Activated T-cell treated with anti-CD3 and anti-CD28 coated beads, Interleukin-2, amount 50 U/mL, for 72 hours (primary cell): ENCODE measurements at places on chromosomes 3 and 15. TPM values are rescaled to one million over a fixed set of nuclear protein-coding genes. Genes with fewer than 3 reads are reported as not detected.

- peaks cover 3% of the 10 kb centered on the region for H3K36me3 ChIP-seq
- H3K27me3 ChIP-seq: no peaks in the 10 kb centered on the region
- DNase-seq: no peak
- no peak overlapping the region for H3K27ac ChIP-seq
Observed at GRCh38 chr3:24810881-24811280, 316.2 kb upstream of the THRB start.

DNA sequence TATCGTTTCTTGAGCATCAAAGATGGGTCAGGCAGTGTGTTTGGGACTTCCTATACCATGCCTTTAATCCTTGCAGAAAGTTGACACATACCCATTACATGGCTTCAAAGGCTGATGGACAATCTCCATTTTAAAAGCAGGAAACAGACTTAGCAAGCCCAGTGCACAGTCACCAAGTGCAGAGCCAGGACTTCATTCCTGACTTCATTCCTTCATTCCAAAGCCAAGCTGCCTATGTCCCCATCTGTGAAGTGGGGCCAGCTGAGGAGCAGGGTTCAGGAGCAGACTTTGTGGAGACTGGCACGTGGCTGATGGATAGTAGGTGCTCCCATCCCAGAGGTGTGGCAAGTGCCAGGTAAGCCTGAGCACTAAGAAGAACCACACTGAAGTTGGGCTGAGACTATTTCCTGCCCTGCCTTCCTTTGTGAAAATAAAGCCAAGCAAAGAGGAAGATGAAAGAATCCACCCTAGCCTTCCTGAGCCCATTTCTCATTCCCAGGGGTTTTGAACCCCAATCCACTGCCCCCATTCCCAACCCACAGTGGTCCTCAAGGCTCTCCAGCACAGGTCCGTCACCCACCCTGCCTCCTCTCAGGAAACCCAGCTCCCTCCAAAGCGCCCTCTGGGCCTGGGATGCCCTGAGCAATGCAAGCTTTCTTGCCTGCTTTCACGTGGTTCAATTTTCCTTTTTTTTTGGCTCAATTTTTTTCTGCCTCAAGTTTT lies 1.8 kb downstream of the CX3CR1 start:
- H3K27me3 ChIP-seq: peaks cover 5% of the 10 kb centered on the region
- H3K4me1 ChIP-seq: no peaks in the 10 kb centered on the region
- no peak overlapping the region for H3K4me3 ChIP-seq
- no peak overlapping the region for H3K27ac ChIP-seq
- no peaks in the 10 kb centered on the region for H3K36me3 ChIP-seq

The OR5K2 gene
- total RNA-seq: not detected

The EIF1B gene
- 92.4 TPM for total RNA-seq

The CHL1 gene
- total RNA-seq: not detected

GRCh38 chr15:71775856-71776255 lies 34.5 kb upstream of the NR2E3 start:
- H3K4me1 ChIP-seq: peaks cover 9% of the 10 kb centered on the region
- DNase-seq: no peak
- H3K36me3 ChIP-seq: no peaks in the 10 kb centered on the region

- no peak overlapping the region for H3K27ac ChIP-seq
- DNase-seq: no peak
- H3K27me3 ChIP-seq: peaks cover 39% of the 10 kb centered on the region
Observed at GRCh38 chr3:69378112-69378802, 7.6 kb downstream of the FRMD4B start.

The COL6A6 gene
- total RNA-seq: not detected

DNA sequence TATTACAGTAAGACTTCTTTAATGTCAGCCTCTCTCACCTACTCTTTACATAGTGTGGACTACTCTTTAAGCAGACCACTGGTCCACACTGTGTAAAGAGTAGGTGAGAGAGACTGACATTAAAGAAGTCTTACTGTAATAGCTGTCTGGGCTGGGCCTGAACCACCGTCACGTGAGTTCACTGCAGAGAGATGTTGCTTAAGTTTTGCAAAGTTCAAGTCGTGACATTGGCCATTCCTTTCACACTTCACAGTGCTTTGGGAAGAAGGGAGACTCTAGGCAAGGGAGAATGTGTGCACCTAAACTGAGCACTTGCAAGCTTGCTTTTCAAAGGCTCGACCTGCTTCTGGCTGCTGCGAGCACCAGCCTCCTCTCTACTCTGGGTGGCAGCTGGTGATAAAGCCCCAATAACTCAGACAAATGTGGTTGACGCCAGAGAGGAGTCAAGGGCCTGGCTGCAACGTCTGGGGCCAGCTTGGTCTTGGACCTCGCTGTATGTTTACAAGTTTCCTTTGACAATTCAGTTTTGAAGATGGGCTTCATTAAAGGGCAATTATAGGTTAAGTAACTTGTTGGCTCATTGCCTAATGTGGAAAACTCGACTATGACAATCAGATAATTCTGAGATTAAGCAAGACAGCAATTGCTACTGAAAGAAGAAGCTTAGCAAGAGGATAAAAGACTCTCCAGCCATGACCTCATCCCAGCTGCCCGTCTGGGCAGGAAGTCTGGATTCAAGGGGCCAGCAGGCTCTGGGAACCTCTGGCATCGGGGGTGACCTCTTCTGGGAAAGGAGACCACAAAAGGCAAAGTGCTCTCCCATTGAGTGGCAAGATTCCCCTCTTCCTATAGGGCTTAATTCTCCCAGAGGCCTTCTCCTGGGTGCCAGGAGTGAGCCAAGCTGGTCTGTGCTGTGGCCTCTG lies 242.1 kb upstream of the TLE3 start:
- H3K4me1 ChIP-seq: no peaks in the 10 kb centered on the region
- H3K27ac ChIP-seq: no peak overlapping the region
- no peak for DNase-seq
- H3K4me3 ChIP-seq: no peak overlapping the region
- H3K27me3 ChIP-seq: peaks cover 6% of the 10 kb centered on the region

The SNTN gene
- not detected for total RNA-seq

DNA sequence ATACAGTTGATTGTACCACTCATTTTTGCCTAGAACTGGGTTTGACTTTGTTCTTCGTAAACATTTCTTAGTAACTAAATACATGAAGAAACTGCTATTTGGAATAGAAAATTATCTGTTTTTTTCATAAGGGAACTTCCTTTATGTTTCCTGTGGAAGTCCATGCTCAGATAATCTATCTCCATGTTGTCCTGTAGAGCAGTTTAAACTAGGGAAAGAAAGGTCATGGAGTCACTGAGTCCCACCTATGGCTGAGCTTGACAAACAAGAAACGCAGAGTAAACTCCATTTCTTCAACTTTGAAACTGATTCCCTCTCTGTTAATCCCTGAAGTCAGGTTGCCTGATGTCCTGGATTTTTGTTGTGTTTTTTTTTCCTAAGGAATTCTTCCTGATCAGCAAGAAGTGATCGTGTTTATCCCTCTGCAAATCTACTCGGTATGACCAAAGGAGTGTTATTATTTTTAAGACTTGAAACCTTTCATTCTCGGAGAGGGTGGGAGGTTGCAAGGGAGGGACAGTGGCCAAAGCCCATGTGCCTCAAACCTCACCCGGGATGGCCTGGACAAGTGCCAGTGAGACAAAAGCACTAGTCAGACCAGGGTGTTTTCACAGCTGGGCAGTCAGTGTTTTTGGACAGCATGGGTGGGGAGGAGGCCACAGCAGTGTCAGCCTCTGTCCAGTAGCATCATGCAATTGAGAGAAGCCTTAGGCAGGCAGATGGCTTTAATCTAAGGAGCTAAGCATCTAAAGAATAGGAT lies 129.8 kb upstream of the PHLDB2 start:
- no peaks in the 10 kb centered on the region for H3K36me3 ChIP-seq
- DNase-seq: no peak
- H3K27ac ChIP-seq: no peak overlapping the region
- no peaks in the 10 kb centered on the region for H3K4me1 ChIP-seq

DNA sequence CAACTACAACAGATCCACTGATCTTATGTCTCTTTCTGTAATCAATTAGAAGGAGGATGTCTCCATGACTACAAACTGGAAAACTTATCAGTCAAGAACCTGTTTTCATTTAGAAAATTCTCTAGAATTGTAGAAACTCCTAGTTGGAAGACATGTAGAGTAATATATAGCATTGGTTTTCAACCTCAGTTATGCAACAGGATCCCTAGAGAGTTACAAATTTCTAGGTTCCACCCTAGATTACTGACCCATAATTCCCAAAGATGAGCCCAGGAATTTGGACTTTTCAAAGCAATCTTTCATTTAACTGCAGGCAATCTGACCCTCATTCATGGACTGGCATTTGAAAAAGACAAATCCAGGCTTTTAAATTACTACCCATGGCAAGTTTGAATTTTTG lies 116.9 kb upstream of the RAP2B start:
- no peak for DNase-seq
- H3K27ac ChIP-seq: no peak overlapping the region
- no peaks in the 10 kb centered on the region for H3K36me3 ChIP-seq
- no peak overlapping the region for H3K4me3 ChIP-seq
- no peaks in the 10 kb centered on the region for H3K4me1 ChIP-seq

The AHSG gene
- total RNA-seq: not detected

GRCh38 chr3:190424108-190424477 lies 25.6 kb downstream of the TMEM207 start:
- peak overlapping the region; percentile 94 for H3K27ac ChIP-seq
- H3K4me1 ChIP-seq: peaks cover 5% of the 10 kb centered on the region
- no peaks in the 10 kb centered on the region for H3K36me3 ChIP-seq
- H3K4me3 ChIP-seq: no peak overlapping the region

The GOLGA8J gene
- total RNA-seq: not detected

DNA sequence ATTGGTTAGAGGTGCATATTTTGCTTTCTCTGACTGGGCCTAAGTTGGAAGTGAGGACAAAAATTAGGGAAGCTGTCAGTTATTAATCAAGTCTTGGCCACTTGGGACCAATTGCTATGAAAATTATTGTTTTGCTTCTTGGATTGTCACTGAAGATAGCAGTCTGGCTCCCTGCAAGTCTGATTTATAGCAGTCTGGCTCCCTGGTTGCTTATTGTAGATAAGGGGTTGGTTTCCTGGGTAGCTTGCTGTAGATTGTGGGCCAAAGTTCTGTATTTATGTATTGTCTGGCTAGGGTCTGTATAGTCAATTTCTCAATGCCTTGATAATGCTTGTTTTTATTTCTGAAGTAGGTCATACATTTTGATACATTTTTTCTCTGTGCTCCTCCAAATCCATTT lies 13.3 kb upstream of the DRD3 start:
- no peak overlapping the region for H3K4me3 ChIP-seq
- peaks cover 2% of the 10 kb centered on the region for H3K36me3 ChIP-seq
- H3K27ac ChIP-seq: no peak overlapping the region
- peaks cover 14% of the 10 kb centered on the region for H3K4me1 ChIP-seq

DNA sequence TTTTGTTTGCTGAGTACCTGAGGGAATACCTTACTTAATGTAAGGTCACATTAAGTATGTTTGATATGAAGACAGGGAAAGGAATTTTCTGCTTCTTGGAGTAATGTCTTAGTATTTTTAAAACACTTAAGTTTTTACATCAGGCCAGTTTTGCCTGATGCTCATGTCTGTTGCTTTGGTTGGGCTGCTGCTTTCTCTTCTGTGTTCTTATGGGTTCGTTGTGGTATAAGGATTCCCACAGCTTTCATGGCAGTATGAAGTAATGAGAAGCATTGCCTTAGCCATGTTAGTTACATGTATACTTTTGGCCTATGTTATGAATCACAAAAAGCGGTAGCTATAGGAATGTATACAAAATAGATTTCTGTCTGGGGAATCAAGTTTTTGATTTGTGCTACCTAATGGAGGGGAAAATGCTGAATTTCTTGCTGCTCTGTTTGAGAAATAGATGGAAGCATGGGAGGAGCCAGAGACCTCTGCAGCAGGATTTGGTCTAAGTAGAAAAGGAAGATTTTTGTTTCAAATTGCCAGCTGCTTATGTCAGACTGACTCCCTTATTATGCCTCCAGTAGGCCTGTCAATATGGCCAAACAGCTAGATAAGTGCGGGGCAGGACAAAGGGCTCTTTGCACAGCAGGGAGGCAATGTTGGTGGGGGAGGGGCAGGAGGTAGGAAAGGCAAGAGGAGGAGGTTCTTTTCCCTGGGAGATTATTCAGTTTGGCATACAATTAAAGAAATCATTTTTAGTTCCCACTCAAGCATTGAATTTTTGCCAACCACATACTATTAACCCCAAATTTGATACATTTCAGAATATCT lies 5.2 kb downstream of the SETD5 start:
- H3K27me3 ChIP-seq: no peaks in the 10 kb centered on the region
- DNase-seq: no peak
- H3K4me1 ChIP-seq: peaks cover 70% of the 10 kb centered on the region
- H3K27ac ChIP-seq: peak overlapping the region; percentile 88

The CCDC54 gene
- not detected for total RNA-seq

DNA sequence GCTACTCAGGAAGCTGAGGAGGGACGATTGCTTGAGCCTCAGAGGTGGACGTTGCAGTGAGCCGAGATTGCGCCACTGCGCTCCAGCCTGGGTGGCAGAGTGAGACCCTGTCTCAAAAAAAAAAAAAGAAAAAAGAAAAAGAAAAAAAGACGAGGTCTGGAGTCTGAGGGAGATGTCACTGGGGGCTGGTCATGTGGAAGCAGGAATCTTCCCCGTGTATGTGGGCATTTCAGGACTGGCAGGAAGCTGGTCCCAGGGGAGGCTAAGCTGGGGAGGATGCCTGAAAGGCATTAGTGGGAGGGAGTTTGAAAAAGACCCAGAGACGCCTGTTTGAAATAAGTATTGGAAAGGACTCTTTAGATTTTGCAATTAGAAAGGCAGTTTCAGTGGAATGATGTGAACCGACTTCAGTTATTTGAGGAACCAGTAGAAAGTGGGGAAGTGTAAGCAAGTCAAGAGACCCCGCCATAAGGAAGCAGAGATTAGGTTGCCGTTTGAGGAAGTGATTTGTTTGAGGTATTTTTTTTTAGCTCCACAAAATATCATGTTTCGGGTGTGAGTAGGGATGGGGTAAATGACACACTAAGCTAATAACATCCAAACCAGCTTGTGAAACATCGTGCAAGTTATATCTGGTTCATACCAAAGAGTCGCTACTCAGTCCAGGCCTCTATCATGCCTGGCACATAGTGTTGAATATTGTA lies 55.5 kb downstream of the ST6GAL1 start:
- peaks cover 12% of the 10 kb centered on the region for H3K36me3 ChIP-seq
- no peak overlapping the region for H3K4me3 ChIP-seq
- no peak for DNase-seq

The PLA2G4E gene
- total RNA-seq: not detected

- DNase-seq: no peak
- peaks cover 14% of the 10 kb centered on the region for H3K4me1 ChIP-seq
- H3K27me3 ChIP-seq: peaks cover 47% of the 10 kb centered on the region
- peaks cover 3% of the 10 kb centered on the region for H3K36me3 ChIP-seq
- no peak overlapping the region for H3K4me3 ChIP-seq
Observed at GRCh38 chr15:70628549-70628896, 134.8 kb downstream of the UACA start.

GRCh38 chr3:38627956-38628355 lies 21.5 kb downstream of the SCN5A start:
- H3K27ac ChIP-seq: no peak overlapping the region
- no peaks in the 10 kb centered on the region for H3K36me3 ChIP-seq
- DNase-seq: peak; percentile 17
- H3K27me3 ChIP-seq: peaks cover 6% of the 10 kb centered on the region
- no peaks in the 10 kb centered on the region for H3K4me1 ChIP-seq

The NLGN1 gene
- total RNA-seq: not detected
